ENCODE measurements at places on chromosomes 1 and 21.

DNA sequence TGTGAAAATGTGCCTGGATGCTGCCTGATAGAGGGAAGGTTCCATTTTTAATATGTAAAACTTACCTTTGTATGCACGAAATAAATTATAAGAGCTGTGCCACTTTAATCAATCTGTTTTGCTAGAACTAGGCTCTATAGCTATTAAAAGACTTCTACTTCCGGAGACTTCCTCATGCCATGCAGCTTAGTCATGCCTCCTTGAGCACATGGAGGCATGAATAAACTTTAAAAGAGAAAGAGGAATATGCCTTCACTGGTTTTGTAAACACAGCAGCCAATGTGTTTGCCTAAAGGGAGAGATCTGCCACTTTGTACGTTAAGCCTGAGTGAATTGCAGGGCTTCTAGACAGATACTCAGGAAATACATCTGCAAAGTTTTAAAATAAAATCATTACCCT is 604.6 kb downstream of the LRRIQ3 start:
- DNase-seq: no peak

DNA sequence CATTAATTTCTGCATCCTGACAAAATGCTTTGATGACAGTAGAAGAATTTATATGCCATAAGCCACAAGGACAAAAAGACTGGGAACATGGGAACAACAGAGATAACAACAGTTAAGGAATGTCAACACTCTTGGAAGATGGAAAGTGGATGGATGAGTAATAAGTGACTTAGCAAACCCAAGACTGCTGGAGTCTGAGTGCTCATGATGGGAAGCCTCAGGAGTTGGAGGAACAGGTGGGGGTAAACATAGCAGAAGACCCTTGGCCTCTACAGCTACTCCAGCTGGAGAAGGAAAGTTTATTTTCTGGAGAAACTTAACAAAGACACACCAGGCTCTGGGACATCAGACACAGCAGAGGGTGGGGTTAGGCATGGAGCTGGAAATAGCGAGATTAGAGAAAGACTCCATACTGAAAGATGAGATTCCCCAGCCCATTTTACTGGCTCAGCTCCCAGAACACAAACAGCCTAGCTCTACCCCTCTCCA is 13.6 kb downstream of the G0S2 start:
- DNase-seq: no peak

- DNase-seq: no peak
These were observed 18.0 kb downstream of the CD247 start for GRCh38 chr1:167500283-167500860.

- DNase-seq: no peak
These were observed 410.7 kb downstream of the OMA1 start for GRCh38 chr1:58135821-58136321.

- no peak for DNase-seq
These were observed 79.8 kb upstream of the ROR1 start for GRCh38 chr1:63693944-63694571.

- no peak for DNase-seq
These were observed 36.5 kb downstream of the RIPK4 start for GRCh38 chr21:41730367-41730765.

- no peak for DNase-seq
These were observed 428 bp upstream of the ZNF678 start for GRCh38 chr1:227562933-227563323.

- no peak for DNase-seq
These were observed 140.1 kb upstream of the NFIA start for GRCh38 chr1:60942291-60942690.

DNA sequence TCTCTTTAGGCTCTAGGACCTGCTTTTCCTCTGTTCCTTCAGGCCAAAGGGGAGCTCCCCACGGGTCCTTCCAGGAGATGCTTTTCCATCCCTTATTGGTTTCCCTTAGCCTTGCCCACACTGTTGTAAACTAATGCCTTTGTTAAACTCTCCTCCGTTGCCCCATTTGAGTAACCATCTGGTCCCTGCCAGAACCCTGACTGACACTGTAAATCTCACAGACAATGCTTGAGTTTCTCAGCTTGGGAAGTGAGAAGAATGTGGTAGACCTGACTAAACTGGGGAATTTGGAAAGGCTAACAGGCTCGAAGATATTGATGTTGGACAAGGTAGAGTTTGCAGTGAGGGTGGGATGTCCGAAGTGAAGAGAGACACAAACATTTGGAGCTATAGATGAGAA is 11.4 kb downstream of the AKNAD1 start:
- no peak for DNase-seq

DNA sequence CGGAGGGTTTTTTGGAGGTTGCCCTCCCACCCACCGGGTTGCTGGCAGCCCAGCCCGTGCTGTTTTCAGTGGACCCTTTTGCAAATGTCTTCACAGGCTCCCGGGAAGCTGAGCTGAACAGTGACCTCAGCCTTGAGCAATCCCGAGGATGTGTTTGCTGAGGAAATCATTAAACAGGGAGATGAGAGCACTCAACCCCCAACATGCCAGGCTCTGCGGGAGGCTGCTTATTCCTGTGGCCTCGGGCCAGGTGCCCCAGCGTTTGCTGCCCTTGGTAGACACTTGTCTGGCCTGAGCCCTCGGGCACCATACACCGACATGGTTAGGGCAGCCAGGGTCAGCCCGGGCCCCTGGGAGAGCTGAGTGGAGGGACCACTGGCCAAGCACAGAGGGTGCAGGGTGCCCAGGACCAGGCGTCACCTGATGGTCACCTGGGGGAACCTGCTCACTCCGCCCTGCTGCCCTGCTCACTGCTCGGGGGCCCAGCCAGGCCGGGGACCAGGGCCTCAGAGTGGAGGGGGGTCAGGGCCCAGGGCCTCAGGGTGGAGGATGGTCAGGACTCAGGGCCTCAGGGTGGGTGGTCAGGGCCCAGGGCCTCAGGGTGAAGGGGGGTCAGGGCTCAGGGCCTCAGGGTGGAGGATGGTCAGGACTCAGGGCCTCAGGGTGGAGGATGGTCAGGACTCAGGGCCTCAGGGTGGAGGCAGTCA is 42.5 kb upstream of the POFUT2 start:
- no peak for DNase-seq

GRCh38 chr1:119081267-119081666 is 59.2 kb downstream of the WARS2 start:
- DNase-seq: no peak

- DNase-seq: no peak
These were observed 704 bp upstream of the TOMM40L start for GRCh38 chr1:161225178-161225533.

GRCh38 chr1:51520700-51521248 is 1.7 kb upstream of the EPS15 start:
- DNase-seq: no peak

- no peak for DNase-seq
These were observed 72.1 kb downstream of the GREM2 start for GRCh38 chr1:240539769-240540414.

- no peak for DNase-seq
These were observed 89.3 kb downstream of the EDEM3 start for GRCh38 chr1:184665360-184665759.

- no peak for DNase-seq
These were observed 49.6 kb downstream of the CTTNBP2NL start for GRCh38 chr1:112445596-112445995.

GRCh38 chr1:119631086-119631432 is 17.0 kb downstream of the ZNF697 start:
- DNase-seq: no peak

GRCh38 chr1:161790587-161791317 is 24.6 kb downstream of the ATF6 start:
- no peak for DNase-seq

- DNase-seq: no peak
These were observed 15.1 kb upstream of the PADI3 start for GRCh38 chr1:17233675-17234320.

DNA sequence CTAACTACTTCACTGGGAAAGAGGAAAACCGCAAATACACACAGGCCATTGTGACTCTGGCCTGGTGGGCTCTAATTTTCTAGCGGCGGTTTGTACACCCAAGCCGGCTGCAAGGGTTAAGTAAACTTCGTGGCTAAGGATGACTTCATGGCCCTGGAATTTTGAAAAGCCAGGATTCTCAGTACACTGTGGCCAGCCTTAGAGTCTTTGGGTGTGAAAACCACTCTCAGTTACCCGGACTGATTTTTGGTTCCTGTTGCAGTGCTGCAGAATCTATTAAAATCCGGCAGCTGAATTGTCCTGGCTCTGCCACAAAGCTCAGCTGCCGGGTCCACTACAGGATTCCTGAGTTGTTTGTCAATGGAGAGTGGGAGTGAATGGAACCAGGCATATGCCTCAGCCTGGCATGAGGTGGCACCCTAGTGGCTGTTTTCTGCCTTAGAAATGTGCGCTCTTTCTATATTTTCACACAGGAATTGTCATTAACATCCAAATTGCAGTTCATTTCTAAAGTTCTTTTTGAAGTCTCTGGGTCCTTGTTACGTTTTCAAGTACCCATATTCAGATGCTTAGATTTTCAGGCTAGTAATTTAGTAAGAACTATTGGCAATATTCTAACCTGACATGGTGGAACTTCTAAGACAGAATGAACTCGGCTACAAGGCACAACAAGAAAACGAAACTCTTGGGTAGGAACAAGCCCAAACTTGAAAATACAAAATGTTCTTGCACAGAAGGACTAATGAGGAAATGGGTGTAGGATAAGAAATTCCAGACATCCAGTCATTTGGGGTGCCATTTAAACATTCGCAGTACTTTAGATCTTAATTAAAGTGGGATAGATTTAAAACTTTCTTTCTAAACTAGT is 255.9 kb downstream of the NFIA start:
- no peak for DNase-seq

DNA sequence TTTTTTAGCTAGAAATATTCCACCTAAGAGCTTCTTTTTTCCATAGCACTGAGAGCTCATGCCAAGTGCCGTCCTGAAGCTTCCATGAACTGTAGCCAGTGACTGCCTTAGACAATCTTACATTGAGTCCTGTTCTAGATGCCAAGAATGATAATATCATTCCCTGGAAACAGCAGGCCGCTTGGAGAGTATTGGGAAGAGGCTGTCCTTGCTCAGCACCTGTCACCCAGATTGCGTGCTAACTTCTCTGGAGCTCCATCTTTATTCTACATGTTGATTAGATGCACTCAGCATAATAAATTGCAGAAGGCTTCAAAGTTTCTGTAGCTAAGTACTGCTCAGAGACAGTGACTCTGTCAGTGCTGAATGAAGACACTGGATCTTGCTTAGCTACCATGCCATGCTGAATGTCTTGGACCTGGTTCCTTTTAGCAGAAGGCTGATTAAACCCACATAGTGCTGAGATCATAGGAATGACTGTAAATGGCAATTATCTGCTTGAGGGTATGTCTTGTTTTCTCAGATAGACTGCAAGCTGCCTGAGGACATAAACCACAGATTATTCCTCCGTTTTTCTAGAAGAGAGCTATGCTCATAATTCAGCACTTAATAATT is 83.1 kb upstream of the IRF2BP2 start:
- no peak for DNase-seq

DNA sequence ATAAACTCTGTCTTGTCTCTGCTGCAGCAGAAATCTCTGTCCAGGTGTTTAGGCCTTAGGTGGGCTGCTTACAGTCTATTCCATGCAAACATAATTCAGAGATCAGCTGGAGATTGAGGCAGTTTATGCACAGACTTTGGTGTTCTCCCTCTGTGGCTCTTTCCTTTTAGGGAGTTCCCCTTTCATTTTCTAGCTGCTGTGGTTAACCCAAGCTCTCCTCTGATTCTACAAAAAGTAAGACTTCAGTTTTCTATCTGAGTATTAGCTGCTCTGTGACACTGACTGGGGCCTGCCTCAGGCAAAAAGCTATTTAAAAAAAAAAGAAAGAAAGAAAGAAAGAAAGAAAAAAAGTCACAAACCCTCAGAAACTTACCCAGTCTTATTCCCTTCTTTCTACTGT is 211.1 kb downstream of the CAMTA1 start:
- DNase-seq: no peak
